ENCODE measurements at places on chromosomes 4 and X.
A peak's percentile ranks its signal among the peaks of the same experiment; 100 is the strongest.

- DNase-seq, result peak; percentile 33
These were observed 72.1 kb downstream of the PARM1 start for GRCh38 chr4:75004755-75005668.

- no peak for DNase-seq
These were observed 45.5 kb downstream of the PRDM5 start for GRCh38 chr4:120877021-120877420.

- DNase-seq, result no peak
These were observed 199.4 kb upstream of the GPRIN3 start for GRCh38 chr4:89506866-89507491.

DNA sequence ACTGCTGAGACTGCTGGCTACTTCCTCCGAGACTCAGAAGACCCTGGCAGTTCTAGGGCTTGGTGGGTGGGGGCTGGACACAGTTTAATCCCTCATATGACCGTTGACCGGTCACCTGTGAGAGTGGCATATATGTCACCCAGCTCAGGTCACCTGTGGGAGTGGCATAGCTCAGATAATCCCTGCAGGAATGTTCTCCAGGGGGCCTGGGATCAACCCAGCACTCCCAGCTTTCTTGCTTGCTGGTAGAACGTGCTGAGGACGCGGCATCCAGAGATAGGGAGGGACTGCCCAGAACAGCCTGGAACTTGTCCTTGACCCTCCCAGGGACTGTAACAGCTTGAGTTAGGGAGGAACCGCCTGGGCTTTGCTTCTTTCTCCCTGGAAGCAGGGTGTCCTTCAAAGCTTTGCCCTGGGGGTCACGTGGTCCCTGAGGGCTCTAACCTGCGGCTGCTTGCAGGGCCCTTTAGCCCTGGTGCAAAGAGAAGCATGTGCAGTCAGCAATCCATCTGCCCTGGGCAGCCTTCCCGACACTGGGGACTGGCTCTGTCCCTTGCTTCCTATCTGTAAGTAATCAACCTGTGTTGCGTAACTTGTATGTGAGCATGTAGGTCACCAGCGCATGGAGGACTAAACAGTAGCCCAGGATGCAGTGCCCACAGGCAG lies 55.3 kb downstream of the ZFYVE28 start:
- DNase-seq, result no peak

- peak; percentile 59 for DNase-seq
These were observed 19.5 kb upstream of the CCNI start for GRCh38 chr4:77095101-77095821.

DNA sequence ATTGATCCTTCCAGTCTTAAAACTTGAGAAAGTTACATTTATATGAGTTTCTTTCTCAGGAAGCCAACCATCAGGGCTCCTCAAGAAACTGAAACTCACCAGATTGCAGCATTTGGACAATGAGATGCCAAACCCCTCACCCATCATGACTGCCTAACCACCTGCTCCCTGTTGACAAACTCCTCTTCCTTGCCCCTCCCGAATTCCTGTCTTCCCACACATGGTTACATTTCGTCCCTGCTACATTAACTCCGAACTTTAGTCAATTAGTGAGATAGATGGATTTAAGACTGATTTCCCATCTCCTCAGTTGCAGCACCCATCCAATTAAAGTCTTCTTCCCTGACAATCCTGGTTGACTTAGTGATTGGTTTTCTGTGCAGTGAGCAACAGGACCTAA lies 118.7 kb downstream of the ZNF330 start:
- no peak for DNase-seq

- no peak for DNase-seq
These were observed 68.3 kb upstream of the SLC7A11 start for GRCh38 chr4:138310498-138310897.

DNA sequence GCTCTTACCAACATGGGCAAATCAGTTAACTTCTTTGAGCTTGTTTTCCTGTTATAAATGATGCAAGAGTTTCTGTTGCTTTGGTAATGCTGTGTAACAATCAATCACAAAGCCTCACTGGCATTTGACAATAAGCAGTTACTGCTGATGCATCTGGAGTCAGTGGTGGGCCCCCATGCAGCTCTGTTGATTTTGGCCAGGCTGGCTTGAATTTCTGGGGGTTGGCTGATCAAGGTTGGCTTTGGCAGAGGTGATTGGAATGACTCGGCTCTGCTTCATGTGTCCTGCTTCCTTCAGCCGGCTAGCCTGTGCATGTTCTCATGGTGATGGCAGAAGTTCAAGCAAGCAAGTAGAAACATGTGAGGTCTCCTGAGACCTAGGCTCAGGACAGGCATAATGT lies 90.4 kb downstream of the PHEX start:
- DNase-seq, result no peak

DNA sequence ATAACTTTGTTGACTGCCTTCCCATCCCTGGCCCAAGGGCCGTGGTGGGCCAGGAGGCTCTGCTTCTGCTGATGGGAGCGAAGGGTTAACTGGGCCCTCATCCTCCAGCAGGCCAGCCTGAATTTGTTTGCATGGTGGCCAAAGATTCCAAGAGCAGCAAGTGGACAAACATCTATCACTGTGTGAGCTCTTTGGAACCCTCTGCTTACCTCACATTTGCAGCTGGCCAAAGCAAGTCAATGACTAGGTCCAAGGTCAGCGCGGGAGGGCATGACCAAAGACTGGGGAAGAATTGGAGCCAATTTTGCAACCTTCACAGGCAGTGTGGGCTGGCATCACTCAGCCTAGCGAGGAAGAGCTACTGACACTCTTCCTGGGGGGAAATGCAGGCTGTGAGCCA lies 67.8 kb upstream of the ATP6AP2 start:
- DNase-seq, result no peak

DNA sequence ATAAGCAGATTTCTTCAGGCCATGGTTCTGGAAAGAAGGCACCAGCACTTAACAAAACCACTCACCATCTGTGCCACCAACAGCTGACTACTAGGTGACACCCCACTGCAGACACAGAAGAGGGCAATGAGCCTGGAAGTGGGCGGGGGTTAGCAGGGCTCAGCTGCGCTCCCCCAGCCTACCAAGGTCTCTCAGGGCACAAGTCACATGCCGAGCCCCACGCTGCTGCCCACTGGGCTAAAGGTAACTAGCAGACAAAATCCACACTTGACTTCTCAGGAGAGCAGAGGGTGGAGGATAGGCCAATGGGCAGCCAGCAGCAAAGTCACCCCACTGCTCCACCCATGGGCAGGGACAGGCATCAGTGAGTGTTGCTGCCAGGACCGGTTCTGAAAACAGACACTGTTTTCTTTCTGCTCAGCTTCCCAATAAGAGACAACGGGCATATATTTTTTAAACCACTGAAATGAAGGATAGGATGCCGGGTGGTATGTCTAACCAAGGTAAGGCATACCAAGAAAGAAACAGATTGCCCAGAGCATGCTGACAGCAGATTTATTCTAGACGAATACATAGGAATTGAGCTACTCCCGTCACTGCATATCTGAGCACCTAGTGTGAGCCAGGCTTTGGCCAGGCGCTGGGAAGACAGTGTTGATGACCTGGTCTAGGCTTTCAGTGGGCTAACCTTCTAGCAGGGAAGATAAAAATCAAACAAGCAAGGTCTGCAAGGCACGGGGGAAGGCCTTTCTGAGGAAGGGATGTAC lies 20.1 kb downstream of the ACSL1 start:
- DNase-seq, result peak; percentile 26

- peak; percentile 16 for DNase-seq
These were observed 47.7 kb downstream of the TIGD2 start for GRCh38 chr4:89158884-89159503.

- no peak for DNase-seq
These were observed 4.9 kb downstream of the CFAP99 start for GRCh38 chr4:2423695-2424094.

GRCh38 chrX:49039598-49040375 lies 3.4 kb downstream of the TFE3 start:
- DNase-seq, result peak; percentile 64

GRCh38 chr4:124321364-124321763 lies 391.2 kb downstream of the ANKRD50 start:
- no peak for DNase-seq

- DNase-seq, result no peak
These were observed 103.2 kb downstream of the ARHGAP6 start for GRCh38 chrX:11562570-11562969.

DNA sequence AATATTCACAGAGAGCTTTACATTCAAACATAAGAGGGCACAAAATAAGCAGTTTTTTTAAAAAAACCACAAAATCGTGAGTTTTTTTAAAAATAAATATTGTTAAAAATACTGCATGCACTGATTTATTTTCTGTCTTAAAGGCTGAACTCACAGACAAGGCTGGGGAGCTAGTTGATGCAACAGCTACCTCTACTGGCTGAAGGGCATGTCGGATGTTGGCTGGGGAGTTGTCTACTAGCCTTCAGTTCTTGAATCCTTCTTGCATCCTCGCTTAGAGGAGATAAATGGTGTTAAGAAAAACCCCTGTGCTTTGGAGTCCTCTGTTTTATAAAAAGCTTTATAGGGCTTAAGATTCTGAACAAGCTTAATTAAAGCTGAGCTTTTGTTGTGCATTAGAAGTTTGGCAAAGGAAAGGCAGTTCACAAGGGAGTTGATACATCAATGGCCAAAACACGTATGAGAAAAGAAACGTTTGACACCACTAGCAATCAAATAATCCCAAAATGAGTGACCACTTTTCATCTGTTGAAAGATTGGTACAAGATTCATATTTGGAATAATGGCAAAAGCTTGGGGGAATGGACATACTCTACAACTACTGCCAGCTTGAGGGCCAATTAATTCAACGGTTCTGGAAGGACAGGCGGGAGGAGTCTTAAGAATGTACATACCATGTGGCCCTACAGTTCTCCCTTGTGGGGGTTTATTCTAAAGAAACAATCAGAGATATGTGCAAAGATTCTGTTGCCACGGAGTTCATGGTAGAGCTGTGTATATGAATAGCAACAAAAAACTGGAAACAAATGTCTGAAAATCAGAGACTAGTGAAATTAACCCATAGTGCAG lies 94.7 kb downstream of the SEL1L3 start:
- DNase-seq, result peak; percentile 9

- DNase-seq, result no peak
These were observed 72.8 kb downstream of the SMIM20 start for GRCh38 chr4:25986807-25987206.

DNA sequence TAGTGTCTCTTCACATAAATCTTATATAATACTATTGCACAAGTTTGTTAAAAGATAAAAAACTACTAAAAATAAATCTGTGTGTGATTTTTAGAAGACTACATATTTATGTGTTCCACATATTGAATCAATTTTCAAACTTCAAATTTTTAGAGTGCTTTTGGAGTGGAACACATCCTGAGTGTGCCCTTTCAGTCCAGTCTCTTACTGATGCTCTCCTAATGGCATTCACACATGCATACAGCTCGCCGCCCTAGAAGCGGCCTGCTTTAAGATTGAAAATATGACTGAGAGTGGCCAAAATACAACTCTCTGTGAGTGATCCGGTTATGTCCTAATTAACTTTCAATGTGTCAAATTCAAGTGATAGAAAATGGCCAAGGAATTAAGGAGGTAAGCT lies 628.8 kb downstream of the ANKRD50 start:
- DNase-seq, result no peak

- DNase-seq, result no peak
These were observed 72.1 kb upstream of the ETNPPL start for GRCh38 chr4:108834835-108835384.

DNA sequence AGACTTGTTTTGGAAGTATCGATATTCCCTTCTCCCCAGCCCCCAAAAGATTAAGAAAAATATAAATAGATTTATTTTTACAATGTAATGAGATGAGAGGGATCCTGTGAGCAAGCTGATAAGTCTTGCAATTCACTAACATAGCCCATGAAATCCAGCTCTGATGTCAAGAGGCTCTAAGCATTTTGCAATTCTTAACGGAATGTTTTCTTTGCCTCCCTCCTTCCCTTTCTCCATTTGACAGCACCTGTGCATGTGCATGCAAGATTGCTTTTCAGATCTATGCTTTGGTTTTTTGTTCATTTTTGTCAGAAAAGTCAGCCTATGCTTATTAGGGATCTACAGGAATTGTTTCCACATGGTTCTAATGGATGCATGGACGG lies 169.9 kb downstream of the SLIT2 start:
- no peak for DNase-seq

- no peak for DNase-seq
These were observed 61.5 kb upstream of the AP1S2 start for GRCh38 chrX:15915959-15916703.

- DNase-seq, result no peak
These were observed 55.1 kb downstream of the PPP3CA start for GRCh38 chr4:101292214-101292613.

- DNase-seq, result no peak
These were observed 42.2 kb downstream of the SMIM10L2A start for GRCh38 chrX:135463937-135464336.

DNA sequence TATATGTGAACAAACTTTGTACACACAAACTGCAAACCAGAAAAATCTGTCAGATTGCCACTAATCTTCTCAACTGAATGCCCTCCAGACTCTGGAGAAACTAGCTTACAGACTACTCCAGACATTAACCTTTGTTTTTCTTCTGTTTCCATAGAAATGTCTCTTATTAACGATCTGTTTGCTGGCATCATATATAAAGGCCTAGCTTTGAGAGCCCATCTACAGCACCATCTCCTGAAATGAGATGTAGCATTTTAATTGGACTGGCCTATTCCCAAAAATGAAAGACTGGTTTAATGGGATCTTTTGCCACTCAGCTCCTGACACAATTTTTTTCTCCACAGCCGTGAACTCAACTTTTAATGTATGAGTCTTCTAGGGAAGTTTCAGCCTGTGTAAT lies 266.0 kb upstream of the IL1RAPL1 start:
- DNase-seq, result no peak

GRCh38 chrX:141903400-141904155 lies at the start of gene MAGEC1:
Gene MAGEC1 (plus strand): TSS chrX:141903894. CDS start chrX:141905073, 1,179 bp downstream.
- peak; percentile 57 for DNase-seq

- DNase-seq, result peak; percentile 4
These were observed 1.3 kb downstream of the AMER1 start for GRCh38 chrX:64204252-64204651.

- no peak for DNase-seq
These were observed 41.6 kb upstream of the PPARGC1A start for GRCh38 chr4:23931489-23931830.

- no peak for DNase-seq
These were observed 35.4 kb upstream of the PGRMC2 start for GRCh38 chr4:128322986-128323385.

DNA sequence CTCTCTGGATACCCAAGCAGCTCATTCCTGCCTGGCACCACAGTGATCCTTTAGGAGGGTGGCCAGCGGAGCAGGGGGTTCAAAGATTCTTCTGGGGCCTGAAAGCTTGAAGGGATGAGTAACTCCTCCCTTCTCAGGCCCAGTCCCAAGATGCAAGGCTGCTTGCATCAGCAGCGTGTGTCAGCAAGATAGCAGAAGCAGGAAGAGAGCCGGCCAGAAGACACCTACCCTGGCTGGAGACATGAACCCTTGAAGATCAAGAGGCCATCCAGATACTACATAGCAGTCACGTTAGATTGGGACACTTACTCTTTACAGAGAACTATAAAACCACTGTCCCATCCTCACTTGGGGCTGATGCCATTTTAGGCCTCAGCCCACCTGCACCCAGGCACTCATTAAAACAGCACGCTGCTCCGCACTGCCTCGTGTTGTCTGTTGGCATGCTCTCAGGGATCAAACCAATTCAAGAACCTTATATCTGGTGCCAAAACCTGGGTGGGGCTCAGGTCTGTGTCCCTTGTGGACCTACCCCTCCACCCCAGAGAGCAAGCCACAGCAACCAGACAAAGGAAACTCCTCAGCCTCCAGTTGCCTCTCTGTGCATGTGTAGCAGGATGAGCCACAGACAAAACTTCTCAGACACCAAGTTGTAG lies 6.5 kb downstream of the UGT2B17 start:
- no peak for DNase-seq

- no peak for DNase-seq
These were observed 219.6 kb downstream of the CAMK2D start for GRCh38 chr4:113541933-113542332.
